ENCODE measurements at places on chromosomes 1 and 21.

DNA sequence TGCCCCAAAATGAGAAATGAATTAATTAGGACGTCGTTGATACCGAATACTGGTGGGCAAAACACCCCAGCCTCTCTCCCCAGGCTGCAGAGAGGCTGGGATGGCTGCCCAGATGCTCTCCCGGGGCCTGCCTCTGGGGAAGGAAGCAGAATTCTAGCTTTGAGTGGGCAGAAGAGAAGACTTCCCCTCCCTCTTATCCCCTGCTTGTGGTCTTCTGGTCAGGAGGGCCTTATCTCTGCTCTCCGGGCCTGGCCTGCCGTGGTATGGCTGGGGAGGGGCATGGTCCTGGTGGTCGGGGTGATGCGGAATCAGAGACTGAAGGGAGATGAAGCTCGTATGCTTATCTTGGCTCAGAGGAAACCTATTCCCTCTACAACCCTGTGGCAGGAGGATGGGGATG is 9.8 kb upstream of the CSF3R start:
- no peak for DNase-seq

GRCh38 chr21:34617753-34618339 is 2.9 kb upstream of the RCAN1 start:
- DNase-seq: no peak

GRCh38 chr1:2610036-2610959 is 22.5 kb downstream of the MMEL1 start:
- no peak for DNase-seq

GRCh38 chr1:241485554-241485992 is 34.0 kb downstream of the FH start:
- no peak for DNase-seq

DNA sequence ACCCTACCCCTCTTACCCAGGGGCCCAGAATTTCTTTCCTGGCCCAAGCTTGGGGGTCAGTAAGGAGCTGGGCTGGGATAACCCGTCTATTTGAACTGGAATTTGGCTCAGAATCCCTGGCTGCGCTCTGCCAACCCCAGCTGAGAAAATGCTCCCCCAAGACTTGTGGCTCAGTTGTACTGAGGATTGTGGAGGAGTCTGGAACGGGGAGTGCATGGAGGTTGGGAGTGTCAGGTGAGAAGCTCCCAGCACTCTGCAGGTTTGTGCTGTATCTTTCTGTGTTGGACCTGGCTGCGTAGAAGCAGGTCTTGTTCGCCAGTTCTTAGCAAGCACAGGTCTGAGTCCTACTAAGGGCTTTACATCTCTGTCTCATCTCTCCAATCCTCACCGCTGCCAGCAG is 1.6 kb downstream of the TCEA3 start:
- DNase-seq: no peak

DNA sequence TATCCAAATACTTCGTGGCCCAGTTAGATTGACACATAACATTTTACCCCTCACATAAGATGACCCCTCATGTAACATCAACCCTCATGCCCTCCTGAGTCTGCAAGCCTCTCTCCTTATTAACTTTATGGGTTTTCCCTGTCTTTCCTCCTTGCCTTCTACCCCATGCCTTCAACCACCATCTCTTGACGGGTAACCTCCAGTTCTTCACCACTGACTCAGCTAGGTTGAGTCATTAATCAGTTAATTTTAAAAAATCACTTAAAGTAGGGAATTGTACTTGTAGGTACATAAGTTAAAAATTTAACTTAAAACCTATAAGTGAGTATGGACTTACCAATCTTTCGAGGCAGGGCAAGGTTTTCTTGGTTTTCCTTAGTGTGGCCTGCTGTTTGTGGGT is 330.7 kb downstream of the CAMTA1 start:
- no peak for DNase-seq

DNA sequence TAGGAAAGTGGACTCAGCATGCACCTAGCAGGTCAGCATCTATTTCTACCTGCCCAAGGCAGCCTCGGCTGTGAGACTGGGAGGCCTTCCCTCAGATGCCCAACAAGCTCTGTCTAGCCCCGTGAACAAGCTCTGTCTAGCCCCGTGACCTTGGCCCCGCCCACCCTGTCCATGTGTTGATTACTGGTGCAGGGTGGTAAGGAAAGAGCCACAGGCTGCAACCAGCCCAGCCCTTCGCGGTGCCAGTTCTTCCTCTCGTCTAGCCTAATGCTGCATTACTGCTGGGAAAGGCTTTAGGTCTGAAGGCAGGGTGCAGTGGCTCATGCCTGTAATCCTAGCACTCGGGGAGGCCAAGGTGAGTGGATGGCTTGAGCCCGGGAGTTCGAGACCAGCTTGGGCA is 2.2 kb downstream of the GPR153 start:
- DNase-seq: no peak

DNA sequence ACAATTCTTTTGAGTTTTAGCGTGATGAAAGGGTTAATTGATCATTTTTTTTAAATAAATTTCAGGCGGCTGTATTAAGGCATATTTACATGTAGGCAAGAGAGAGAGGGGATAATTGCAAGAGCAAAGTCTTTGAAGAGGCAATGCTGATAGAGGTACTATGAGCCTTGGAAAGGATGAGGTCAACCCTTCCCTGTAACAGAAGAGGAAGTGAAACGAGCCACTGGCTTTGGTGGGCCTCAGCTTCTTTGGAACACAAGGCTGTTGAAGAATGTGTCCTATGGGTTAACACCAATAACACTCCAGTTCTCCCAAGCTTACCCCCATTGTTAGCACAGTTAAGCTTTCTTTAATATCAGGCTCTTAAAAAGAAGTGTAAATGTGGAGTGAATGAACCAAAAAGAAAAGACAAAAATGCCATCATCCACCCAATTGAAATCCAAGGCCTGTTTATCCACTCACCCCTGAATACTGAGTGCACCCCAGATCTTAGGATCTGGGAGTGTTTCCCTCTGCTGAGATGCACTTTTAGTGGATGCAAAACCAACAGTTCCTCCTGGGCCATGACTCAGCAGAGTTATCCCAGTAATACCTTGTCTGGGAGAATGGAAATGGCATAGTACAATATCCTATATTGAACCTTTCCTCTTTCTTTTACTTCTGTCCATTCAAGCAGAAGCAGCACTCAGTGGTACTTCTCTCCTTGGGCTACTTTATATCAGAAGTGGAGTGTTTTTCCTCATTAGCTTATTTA is 216.4 kb downstream of the SLC44A5 start:
- DNase-seq: no peak

DNA sequence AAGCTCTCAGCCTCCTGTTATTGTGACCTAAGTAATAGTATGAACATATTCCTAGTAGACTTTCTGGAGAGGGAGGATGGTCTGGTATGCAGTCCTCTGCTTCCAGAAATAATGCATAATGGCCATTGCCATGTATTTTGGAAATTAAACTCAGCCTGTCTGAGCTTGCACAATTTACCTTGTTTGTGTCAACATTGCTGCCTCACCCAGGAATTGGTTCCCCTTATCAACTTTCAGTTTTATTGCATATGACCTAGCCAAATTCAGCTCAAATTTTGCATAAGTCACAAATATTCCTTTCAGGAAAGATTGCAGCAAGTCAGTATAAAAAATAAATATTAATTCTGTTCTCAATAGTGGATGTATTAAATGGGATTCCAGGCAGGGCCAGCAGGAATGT is 101.9 kb upstream of the SLC5A9 start:
- DNase-seq: no peak

DNA sequence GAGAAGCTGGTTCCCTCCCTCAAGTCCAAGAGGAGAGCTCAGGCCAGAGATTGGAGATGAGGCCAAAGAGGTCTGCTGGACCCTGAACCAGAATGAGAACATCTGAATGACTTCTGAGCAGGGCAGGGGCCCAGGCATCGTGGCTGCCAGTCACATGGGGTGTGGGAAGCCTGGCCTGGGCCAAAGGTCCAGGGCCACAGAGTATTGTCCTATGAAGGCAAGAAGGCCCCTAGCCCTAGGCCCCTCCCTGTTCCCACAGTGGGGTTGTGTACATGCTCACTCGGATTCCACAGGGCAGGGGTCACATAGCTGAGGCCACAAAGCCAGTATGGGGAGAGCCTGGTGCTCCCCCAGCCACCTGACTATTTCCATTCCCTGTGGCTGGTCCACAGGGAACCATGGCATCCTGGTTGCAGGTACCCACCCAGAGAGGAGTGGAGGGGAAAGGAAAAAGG is 18.5 kb upstream of the SLC1A7 start:
- no peak for DNase-seq

DNA sequence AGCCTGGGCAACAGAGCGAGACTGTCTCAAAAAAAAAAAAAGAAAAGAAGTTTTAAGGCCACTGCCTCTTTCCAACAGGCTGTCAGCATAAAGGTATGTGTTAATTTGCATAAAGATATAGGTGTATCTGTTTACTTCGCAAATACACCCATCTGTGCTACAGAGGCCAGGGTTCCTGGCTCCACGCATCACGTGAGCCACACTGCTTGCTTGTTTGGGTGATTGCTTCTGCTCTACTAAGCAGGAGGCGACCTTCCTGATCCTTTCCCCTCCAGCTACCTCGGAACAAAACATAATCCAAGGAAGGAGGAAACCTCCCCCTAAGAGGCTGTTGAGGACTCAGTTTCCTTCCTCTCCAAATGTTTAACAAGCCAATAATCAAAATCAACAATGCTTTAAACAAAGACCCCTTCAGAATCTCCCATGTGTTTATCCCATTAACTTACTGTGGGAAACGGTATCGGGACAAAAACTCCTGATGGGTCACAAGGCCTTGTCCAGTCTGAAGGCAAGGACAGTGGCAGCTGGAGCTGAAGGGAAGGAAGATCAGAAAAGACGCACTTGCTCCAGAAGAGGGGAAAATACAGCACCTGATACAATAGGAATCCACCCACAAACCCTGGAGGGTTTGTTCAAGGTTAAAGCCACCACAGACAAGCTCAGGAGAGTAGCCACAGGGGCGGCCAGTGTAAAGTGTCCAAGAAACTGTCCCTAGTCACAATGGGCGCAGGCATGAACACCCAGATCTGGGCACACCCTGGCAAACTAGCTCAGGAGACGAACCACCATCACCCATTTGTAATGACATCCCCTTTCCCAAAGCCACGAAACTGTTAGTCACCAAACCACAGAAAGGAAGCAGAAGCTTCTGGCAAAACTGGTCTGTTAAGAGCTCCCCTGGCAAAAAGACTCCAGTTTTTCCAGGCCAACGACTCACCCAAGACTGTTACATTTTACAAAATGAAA is 17.2 kb downstream of the CTNNBIP1 start:
- peak; percentile 83 for DNase-seq

DNA sequence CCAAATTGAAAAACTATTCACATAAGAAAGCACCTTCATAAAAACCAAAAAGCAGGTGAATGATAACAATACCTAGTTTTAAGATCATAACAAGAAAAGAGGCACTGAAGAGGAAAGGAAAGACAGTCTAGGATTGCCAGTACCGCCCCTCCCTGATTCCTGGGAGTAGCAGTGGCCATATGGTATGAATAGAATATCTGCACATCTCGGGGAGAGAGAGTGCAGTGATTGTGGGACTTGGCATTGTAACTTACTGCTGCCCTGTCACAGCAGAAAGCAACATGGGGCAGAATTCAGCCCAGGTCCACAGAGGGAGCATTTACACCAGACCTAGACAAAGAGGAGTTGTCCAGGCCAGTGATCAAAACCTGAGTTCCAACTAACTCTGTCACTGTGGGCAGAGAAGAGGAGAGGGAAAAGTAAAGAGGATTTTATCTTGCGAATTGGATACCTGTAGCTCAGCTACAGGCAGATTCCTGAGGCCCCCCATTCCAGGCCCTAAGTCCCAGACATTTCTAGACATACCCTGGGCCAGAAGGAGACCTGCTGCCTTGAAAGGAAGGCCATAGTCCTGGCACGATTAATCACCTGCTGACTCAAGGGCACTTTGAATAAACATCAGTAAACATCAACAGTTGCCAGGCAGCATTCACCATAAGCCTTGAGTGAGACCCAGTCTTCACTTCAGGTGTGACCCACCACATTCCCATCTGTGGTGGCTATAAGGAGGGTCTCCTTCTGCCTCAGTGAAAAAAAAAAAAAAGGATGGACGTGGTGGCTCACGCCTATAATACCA is 397.5 kb downstream of the TGFB2 start:
- DNase-seq: no peak

GRCh38 chr1:227210604-227211003 is 107.7 kb downstream of the CDC42BPA start:
- DNase-seq: no peak

- no peak for DNase-seq
These were observed 5.6 kb downstream of the SLC5A9 start for GRCh38 chr1:48228156-48228555.

- no peak for DNase-seq
These were observed 520 bp downstream of the PLEKHN1 start for GRCh38 chr1:966704-967300.

- no peak for DNase-seq
These were observed 777 bp downstream of the LAMC2 start for GRCh38 chr1:183186841-183187240.

- DNase-seq: peak; percentile 37
These were observed 27.4 kb downstream of the VANGL1 start for GRCh38 chr1:115669002-115669673.

DNA sequence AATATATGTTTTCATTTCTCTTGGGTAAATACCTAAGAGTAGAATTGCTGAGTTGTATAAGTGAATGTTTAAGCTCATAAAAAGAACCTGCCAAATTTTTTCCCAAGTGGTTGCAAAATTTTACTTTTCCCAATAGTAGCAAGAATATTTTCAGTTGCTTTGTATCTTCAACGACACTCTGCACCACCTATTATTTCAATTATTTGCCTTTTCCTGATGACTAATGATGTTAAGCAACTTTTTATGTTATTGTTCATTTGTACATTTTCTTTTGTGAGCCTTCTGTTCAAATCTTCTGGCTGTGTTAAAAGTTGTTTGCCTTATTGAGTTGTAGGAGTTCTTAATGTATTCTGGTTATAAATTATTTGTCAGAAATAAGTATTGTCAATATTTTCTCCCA is 299.1 kb upstream of the NRIP1 start:
- no peak for DNase-seq

DNA sequence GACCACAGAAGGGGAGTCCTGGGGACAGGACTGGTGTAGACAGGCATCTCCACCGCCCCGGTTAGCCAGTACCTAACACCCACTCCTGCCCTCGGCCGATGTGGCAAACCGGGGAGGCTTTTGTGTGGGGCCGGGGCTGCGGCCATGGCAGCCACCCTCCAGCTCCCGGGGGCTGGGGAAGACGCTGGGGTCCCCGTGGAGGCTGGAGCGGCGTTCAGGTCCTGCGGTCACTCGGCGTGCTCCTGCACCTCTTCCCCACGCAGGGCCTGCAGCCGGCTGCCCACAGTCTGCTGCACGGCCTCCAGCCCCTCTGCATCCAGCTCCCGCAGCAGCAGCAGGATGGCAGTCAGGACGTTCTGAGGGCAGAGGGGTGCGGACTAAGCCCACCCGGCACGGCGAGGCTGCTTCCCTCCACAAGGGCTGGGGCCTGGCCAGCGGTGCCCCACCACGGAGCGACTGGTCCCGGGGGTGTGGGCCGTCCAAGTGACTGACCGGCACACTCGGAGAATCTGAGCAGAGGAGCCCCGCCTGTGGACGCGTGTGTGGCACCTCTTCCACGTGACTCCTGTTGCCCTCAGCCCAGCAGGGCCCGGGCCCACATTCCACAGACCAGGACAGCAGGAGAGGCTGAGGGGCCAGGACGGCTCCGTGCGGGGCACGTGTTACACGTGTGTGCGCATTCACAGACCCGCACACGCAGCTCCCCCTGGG is 9.1 kb downstream of the CFAP410 start:
- no peak for DNase-seq

GRCh38 chr21:29102791-29103257 is 27.6 kb upstream of the MAP3K7CL start:
- DNase-seq: no peak
